ENCODE measurements at places on chromosomes 7 and 10.
A peak's percentile ranks its signal among the peaks of the same experiment; 100 is the strongest.

DNA sequence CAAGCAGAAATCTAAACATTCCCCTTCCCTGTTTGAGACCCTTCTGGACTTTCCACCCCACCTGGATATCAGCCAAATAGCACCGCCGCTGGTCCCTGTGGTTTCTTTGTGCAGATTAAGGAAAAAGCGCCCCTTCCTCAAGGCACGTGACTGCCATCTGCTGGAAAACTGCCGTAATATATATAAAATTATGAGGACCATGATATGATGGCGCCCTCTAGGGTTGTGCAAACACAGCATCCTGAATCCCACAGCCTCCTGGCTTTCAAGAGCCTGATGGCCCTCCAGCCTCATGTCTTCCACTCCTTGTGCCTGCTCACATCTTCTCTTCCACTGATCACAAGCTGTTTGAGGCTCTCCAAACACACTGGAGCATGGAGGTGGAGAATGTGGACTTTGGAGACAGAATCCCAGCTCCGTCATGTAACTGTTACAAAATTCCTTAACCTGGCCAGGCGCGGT, 121.3 kb downstream of the MYL10 start:
- DNase-seq: peak; percentile 91

- DNase-seq: no peak
These were observed 166.0 kb upstream of the GDF10 start for GRCh38 chr10:47133871-47134570.

DNA sequence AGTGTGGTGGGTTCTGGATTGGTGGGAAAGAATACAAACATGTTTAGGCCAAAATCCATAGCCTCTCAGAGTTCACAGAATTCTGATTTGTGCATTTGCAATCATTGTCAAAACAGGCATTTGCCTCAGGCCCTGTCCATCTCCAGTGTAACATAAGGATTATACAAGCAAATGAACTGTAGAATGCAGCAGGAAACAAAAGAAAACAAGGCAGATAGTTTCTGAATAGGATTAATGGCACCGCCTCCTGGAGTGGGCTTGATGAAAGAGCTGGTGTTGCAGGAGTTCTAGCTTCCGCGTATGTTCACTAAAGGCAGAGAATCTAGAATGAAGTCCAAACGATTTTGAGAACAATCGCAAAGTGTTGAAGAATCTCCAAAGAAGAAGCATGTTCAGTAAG, 11.3 kb upstream of the MPP7 start:
- DNase-seq: no peak

DNA sequence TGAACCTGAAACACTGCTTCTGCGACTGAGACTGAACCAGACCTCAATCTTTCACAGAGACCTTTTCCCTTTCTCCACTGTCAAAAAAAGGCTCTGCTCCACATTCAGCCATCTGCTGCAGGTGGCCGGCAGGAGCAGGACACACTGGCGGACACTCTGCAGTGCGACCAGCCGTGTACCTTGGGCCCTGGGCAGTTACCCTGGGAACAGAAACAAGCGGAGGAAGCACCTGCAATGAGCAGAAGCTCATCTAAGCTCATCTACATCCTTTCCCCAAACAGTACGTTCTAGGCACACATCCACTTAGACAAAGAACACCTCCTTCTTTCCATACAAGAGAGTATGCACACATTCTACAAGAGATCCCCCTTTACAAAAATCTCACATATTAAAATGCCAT, 22.8 kb downstream of the VOPP1 start:
- no peak for DNase-seq

GRCh38 chr7:112020800-112021199, 185.4 kb downstream of the DOCK4 start:
- no peak for DNase-seq

GRCh38 chr10:127375461-127375860, 173.6 kb upstream of the NPS start:
- no peak for DNase-seq

GRCh38 chr10:123521556-123521955, 144.6 kb upstream of the GPR26 start:
- DNase-seq: no peak

- no peak for DNase-seq
These were observed 34.0 kb downstream of the KIFBP start for GRCh38 chr10:69022611-69023010.

DNA sequence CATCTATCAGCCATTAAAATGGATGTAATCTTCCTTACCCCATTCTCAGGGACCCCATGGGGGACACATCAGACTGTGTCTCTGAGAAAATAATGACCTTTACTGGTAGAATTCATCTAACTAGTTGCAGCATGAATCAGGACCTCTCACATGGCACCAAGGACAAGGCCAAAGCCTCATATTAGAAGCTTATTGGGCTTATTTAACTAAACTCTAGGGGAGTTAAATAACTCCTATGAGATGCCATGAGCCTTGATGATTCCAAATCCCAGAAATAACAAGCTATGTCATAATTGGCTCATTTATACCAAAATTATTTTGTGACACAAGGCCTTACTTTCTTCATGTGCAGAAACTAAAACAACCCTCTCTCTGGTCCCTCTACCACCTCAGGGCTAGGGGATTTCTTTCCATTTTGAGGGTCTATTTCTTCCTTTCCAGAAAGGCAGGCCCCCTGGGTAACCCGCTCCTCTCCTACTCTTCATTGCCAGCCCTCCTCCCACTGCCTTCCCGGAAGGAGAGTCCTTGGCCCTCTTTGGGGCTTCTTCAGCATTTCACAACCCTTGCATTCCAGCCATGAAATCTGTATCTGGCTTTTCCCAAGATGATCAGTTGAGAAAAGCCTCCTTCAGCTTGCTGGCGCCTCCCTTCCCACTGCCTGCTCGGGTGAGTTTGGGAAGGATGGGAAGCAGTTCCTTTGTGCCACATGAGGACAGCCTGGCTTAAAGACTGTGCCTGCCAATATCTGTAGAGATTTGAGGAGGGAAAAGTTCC, 41.8 kb upstream of the TRIM8 start:
- no peak for DNase-seq

- no peak for DNase-seq
These were observed 117.7 kb downstream of the ELFN1 start for GRCh38 chr7:1787681-1788235.

DNA sequence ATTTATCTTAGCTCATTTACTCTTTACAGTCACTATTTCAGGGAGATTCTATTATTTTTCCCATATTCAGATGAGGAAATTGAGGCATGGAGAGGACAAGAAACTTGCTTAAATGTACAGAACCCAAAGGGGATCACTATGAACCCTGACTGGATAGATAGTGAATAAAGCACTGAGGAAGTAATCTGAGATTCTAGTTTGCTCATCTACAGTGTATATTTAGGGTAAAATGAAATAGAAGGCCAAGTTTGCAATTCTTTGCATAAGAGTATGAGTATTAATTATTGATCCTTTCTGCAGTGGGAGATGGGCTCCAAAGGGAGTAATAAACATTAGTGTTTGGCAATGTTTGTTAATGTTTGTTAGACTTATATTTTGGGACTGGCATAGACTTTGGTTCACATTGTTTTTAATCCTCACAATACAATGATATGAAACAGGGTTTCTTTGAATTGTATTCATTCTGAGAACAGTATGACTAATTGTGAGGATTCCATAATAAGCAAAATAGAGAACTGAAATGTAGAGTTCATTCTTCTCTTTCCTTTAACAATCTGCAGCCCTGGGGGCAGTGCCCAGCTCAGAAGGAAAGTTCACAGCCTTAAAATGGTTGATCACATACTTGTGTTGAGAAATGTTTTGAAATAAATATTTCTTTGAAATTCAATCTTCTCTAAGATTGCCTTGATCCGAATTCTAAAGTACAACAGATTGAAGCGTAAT, 131.0 kb upstream of the ZNF804B start:
- no peak for DNase-seq

DNA sequence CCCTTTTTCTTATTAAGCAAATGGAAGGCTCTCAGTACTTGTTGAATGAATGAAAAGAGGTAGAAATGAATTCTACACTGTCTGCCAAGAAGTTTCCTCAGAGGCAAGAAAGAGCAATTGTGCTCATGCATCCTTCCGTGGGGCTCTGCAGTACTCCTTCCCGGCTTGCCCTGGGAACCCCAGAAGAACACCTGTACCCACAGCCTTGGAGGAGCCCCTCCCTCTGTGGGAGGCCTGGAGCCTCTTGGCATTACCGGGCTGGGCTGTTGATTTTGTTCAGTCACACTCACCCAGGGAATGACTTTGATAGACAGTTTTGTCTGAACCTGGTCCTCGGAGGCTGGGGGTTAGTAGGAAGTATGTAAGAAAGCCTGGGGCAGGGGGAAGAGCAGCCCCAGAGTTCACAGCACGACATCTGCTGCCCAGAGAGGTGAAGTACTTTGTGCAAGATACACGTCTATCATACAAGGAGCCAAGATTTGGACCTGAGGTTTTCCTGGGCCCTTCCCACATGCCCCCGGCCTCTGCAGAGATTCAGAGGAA, 134.8 kb upstream of the GDF10 start:
- no peak for DNase-seq

GRCh38 chr10:123665491-123666286, 466 bp upstream of the GPR26 start:
- DNase-seq: no peak

Measured in mesendoderm (in vitro differentiated cells).